ENCODE measurements at places on chromosomes 5 and 9.

DNA sequence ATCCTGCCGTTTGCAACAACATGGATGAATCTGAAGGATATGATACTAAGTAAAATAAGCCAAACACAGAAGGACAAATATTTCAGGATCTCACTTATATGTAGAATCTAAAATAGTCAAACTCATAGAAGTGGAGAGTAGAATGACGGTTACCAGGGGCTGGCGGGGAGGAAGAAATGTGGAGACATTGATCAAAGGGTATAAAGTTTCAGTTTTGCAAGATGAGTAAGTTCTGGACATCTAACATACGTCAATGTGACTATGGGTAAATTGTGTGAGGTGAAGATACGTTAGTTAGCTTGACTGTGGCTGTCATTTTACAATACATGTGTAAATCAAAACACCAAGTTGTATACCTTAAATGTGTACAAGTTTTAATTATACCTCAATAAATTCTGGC is 200.3 kb downstream of the SNX18 start:
- DNase-seq = no peak

- DNase-seq = no peak
Observed at GRCh38 chr9:13787234-13787833, 507.8 kb upstream of the MPDZ start.

GRCh38 chr5:126651013-126651577 is 50.3 kb downstream of the PHAX start:
- no peak for DNase-seq

DNA sequence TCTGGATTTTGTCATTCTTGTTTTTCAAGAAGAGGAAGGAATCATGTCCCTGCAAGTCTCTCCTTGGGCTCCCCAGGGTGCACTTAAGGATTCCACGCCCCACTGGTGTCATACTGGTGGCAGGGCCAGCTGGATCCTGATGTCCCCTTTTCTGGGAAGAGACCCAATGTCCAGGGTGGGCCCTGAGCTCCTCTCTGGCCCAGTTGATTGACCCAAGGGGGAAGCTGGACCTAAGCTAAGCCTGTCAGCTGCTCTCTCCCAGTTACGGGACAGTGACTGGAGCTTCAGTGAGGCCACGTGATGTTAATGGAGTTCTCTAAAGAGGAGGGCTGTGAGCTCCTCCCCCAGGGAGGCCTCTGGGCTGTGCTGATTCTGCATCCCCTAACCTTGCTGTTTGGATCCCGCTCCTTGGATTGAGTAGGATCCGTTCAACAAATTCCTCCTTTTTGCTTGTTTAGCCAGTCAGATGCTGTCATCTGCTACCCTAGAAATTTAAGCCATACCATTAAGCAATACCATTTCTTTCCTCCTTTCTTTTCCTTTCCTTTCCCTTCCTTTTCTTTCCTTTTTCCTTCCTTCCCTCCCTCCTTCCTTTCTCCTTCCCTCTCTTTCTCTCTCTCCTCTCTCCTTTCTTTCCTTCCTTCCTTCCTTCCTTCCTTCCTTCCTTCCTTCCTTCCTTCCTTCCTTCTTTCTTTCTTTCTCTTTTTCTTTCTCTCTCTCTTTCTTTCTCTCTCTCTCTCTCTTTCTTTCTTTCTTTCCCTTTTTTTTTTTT is 17.2 kb downstream of the NKX2-5 start:
- peak; percentile 43 for DNase-seq

- DNase-seq = no peak
Observed at GRCh38 chr5:60208716-60209115, 315.2 kb upstream of the PDE4D start.

DNA sequence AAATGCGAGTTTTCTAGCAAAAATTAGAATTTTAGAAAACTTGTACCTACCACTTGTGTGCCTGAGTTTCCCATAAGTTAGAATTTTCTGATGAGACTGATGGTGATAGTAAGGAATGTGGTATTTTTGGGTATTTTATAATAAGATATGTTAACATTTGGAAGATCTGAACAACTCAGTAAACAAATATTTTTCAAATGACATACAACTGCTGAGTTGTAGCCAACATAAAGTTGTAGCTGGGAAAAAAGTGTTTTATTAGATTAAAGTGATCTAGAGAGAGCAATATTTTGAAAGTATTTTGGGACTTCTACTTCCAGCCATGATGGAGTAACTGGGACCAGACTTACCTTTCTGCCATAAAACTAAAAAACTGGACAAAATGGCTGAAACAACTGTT is 37.9 kb downstream of the GEMIN5 start:
- no peak for DNase-seq

DNA sequence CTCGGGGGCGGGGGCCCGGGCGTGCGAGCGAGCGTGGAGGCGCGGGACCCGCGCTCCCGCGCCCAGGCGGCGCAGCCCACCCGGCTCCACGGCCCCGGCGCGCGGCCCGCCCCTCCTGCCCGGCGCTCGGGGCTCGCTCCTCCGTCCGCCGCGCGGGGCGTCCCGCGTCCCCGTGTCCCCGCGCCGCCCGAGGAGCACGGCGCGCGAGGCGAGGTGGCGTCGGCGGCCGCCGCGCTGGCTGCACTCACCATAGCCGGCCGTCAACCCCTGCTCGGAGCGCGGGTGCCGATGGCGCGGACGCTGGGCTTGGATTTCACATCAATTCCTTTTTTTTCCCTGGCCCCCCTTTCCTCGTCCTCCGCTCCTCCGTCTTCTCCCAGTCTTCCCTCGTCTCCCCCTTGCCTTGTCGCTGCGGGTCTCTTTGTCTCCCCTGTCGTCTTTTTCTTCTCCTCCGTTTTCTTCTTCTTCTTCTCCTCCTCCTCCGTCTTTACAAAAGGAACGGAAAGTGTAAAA is 494 bp downstream of the PTCH1 start:
- DNase-seq = no peak

GRCh38 chr5:143791848-143792731 is 19.9 kb upstream of the HMHB1 start:
- no peak for DNase-seq

Measured in ELF-1 (cell line).